ENCODE measurements at places on chromosomes 2 and 18.

DNA sequence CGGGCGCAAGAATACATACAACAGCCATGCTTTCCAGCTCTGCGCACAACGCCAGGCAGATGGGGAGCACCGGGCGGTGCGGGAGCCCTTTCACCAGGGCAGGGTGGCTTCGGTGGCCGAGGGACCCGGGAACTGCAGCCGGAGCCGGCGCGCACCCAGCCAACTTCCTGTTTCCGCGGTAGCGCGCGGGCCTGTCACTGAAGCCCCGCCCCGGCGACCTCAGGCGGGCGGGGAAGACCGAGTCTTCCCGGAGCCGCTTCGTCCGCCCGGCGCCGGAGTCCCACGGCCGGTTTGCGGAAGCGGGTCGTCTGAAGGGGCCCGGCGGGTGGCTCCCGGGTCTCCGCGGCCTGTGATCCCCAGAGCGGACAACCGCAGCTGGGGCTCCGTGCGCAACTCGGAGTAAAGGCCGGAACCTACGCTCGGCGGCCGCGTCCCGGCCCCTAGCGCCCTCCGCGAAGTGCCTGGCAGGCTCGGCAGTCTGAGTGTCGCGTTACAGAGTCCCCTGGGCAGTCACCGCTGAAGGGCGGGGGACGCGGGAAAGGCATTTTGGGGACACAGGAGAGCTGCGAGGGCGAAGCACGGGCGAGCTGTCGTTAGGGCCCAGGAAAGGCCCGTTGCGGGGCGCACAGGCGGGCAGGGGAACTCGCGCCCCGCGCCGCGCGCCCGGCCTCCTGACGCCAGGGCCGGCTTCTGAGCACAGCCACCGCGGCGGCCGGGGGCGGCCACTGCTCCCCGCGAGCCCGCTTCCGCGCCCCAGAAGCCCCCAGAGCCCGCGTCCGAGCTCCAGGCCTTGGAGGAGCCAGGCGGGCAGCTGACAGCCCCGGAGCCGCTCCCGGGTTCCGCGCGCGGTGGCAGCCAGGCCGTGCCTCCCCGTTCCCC lies at the start of gene MPPE1:
MPPE1 (minus strand) TSS at position 136 of the 879 bp plus-strand sequence. CDS start 11,053 bp downstream, outside the sequence.
- peak; percentile 89 for DNase-seq

GRCh38 chr2:101827246-101827645 lies 129.7 kb downstream of the MAP4K4 start:
- no peak for DNase-seq

DNA sequence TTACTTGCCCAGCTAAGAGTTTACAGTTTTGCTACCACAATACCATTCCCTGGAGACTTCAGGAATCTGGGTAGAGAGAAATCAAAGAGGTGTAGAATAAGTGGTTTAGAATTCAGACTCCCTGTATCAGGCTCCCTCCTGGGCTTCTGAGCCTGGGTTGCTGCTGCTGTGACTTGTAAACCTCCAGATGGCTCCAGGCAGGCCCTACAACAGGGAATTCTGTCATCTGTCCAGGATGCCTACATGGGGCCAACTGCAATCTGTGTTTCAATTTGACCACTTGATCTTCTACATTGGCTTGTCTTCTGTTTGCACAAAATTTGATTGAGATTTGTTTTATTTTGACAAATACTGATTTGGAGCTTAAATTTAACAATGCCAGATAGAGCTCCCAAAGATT lies 183.9 kb downstream of the RAD51AP2 start:
- no peak for DNase-seq

DNA sequence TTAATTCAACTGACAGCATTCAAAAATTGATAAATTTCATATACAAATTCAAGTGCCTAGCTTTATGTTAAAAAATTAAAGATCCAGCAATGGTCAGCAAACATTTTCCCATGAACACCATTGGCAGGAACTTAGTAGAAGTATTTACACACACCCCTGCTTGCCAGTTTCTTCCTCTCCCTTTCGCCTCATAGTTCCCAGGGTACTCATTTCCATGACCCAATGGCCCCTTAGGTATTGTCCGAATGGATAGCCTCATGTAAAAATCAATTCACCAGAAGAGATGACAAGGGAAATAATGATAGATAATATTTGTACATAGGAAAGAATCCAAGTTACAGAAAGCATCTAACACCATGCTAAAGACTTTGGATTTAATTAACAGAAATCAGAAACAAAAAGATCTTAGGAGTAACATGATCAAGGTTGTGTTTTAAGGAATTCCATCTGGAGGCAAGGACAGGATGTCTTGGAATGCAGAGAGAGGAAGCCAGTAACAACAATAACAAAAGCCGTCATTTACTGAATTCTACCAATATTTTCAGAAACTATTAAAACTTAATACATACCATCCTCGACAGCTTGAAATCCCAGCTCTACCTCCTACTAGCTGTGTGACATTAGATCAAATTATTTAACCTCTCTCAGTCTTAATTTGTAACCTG lies 423.0 kb downstream of the IRS1 start:
- no peak for DNase-seq

GRCh38 chr2:27275211-27276150 lies at the start of gene DNAJC5G:
Gene DNAJC5G, plus strand, starts transcription at chr2:27275433. Its CDS starts 1,296 bp downstream, at chr2:27276729.
- DNase-seq = no peak

GRCh38 chr18:62037989-62038778 lies 145.4 kb upstream of the RNF152 start:
- DNase-seq = no peak

GRCh38 chr2:171972329-171972982 lies 27.3 kb upstream of the METAP1D start:
- no peak for DNase-seq

- no peak for DNase-seq
Measured at GRCh38 chr2:71530641-71531332, 77.4 kb downstream of the DYSF start.

- no peak for DNase-seq
Measured at GRCh38 chr2:208013285-208014178, 11.8 kb downstream of the PLEKHM3 start.

GRCh38 chr2:145644820-145645302 lies 1124.9 kb upstream of the ZEB2 start:
- DNase-seq = no peak

GRCh38 chr18:56873441-56874140 lies 222.4 kb downstream of the WDR7 start:
- DNase-seq = peak; percentile 24

- DNase-seq = no peak
Measured at GRCh38 chr2:83695037-83695436, 764.0 kb downstream of the SUCLG1 start.

- no peak for DNase-seq
Measured at GRCh38 chr2:145199042-145199441, 679.1 kb upstream of the ZEB2 start.

GRCh38 chr2:217223222-217223930 lies 363.5 kb upstream of the TNP1 start:
- DNase-seq = no peak

- peak; percentile 44 for DNase-seq
Measured at GRCh38 chr2:127407091-127407490, 11.1 kb upstream of the PROC start.

GRCh38 chr18:78913395-78913794 lies 66.2 kb upstream of the SALL3 start:
- no peak for DNase-seq

DNA sequence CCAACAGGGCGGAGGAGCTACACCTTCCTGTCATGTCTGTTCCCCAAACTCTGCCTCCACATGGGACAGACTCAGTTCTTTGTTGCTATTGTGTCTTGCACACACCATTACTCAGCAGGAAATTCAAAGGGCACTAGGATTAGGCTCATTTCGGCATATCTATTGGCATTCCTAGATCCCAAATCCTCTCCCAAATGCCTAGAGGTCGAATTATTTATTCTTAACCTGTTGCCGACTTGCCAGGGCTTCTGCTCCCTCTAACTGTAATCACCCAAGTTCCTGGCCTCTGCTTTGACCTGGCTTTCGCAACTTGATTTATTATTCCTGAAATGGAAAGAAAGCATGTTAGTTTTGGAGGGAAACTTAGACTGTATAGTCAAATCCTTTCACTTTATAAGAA lies 67.8 kb upstream of the ST6GAL2 start:
- no peak for DNase-seq

- DNase-seq = no peak
Measured at GRCh38 chr2:192487636-192488035, 292.9 kb upstream of the TMEFF2 start.

- no peak for DNase-seq
Measured at GRCh38 chr2:128981353-128981752, 662.7 kb upstream of the HS6ST1 start.

- no peak for DNase-seq
Measured at GRCh38 chr2:183605440-183605839, 481.2 kb downstream of the NUP35 start.

GRCh38 chr2:110977403-110977802 lies 143.3 kb upstream of the BCL2L11 start:
- DNase-seq = no peak

DNA sequence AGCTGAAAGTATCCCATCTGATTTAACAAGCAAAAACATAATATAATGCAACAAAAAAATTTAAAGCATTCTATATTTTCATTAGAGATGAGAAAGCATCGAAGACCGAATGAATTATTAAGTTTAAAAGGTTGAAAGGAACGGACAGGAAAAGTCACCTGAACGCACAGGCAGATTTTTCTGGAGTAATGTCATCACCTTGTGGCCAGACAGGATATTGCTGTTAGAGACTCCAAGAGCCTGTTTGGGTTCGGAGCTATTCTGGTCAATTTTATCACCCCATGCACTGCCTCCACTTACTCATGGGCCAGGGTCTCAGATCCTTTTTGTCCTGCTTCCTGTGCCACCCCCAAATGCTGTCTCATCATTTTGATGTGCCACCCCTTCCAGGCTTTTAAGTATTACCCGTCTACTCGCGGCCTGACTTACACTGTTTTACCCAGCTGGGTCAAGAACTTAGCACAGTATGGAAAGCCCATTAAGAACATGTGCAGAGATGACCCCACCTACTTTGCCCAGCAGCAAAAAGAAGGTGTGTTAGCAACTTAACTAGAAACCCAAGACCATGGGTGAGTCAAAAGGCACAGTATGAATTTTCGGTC lies 27.3 kb downstream of the GKN2 start:
- DNase-seq = no peak

GRCh38 chr18:59690186-59690982 lies 6.8 kb downstream of the CCBE1 start:
- DNase-seq = no peak

- DNase-seq = peak; percentile 48
Measured at GRCh38 chr18:21894619-21895367, 154.2 kb downstream of the MIB1 start.

DNA sequence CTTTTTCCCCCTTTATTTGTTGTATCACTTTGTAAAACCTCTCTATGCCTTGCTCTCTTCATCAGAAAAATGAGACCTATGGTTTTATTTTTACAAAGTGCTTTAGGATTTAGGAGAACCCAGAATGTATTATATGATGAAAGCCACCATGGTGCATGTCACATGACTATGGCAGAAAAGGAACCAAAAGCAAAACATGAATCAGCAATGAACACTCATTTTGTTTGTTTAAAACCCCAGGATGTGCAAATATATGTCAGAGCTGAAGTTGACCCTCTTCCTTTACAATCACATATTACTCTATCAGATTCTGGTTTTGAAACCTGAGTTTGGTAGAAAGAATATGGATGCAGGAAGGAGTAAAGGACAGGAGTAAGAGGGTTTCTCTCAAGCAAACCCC lies 70.0 kb downstream of the FIGN start:
- no peak for DNase-seq

DNA sequence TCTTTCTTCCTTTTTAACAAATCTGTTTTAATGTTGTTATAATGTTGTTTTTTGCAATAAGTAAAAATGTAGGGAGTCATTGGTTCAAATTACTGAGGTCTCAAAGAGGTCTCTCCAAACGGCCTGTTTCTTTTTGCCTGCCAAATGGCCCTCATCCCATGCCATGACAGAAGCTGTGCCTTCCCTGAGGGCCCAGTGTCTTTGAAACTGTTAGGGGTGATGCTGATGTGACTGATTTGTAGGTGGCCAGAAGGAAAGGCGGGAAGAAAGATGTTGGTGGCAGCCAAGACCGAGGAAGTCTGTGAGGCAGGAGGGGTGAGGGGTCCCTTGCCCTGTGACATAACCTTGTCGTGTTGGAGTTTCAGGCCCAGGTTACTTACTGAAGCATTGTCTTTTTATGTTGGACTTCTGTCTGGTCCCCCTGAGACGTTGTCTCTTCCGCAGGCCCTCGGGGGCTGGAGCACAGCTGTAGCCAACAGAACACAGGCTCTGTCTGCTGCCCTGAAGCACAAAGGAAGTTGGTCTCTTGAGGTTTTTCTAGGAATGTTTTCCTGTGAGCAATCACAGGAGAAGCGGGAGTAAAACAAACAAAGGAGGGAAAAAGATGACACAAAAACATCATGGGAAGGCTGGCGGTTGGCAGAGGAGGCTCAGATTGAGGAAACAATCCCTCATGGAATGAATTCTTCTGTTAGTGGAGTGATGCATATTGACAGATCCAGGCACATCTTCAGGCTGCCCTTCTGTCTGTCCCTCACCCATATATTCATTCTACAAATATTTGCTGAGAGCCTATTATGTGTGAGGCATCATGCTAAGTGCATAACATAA lies 4.9 kb upstream of the ST3GAL5 start:
- no peak for DNase-seq

DNA sequence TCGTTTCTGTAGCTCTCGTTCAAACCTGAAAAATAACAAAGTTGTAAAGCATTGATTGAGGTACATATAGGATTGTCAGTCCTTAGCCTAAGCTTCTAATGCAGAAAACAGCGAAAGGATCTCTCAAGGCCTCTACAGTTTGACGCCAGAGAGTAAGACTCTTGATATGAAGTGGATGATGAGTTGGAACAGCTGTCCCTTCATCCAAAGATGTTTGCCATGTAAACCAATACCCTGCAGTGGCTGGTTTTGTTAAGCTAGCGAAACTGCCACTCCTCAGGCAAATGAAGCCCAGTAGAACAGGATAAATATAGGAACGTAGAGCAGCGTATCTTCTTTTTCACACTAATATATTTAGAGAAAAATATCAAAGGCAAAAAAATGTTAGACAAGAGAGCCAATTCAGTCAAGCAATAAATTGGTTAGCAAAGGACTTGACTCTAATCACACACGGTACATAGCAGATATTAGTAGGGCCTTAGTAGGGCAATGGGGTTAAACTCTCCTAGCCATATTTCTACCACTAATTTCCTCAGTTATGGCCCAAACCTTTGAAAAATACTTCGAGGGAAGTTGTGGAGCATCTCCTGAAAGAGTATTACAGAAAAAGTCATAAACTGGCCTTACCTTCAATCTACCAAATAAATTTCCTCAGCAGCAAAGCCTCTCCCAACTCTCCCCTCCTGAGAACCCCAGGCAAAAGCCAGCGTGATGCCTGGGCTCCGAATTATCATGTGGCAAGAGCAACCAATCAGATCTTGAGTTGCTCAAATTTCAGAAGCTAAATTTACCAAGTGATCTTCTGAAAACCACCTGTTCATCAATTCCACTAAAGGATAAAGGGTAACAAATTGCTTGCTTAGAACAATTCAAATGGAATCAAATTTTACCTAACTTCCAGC lies at the start of gene NEB:
NEB (minus strand) TSS at position 706 of the 902 bp plus-strand sequence. CDS start 1,320 bp downstream, outside the sequence.
- DNase-seq = peak; percentile 82

- no peak for DNase-seq
Measured at GRCh38 chr2:241339839-241340630, 16.1 kb upstream of the FARP2 start.

Data from left lung (tissue), 14 donors.